GM12892 (cell line): ENCODE measurements at places on chromosomes 11 and 22.
A peak's percentile ranks its signal among the peaks of the same experiment; 100 is the strongest.

DNA sequence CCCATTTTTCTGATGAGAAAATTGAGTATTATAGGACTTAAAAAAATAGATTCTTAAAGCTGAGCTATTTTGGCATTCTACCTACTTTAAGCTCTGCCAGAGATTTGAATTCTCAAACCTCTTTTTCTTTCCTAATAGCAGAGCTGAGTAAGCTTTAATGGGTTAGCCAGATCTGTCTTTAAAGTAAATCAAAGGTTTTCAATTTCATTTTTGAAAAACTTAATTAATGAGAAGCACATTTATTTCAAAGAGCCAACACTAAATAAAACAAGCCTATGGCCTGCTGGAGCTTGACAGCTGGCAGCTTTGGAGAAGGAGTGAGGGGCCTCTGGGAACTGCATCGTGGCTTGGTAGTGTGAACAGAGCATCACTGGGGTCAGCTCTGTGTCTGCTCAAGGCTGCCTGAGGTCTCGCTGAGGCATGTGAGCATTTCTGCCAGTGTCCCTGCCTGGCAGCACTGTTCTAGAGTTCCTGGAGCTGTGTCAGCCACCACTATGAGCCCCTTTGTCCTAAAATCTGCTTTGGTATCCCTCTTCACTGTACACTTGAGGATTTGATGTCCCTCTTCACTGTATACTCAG, 50.4 kb upstream of the PRSS23 start:
- DNase-seq = no peak

DNA sequence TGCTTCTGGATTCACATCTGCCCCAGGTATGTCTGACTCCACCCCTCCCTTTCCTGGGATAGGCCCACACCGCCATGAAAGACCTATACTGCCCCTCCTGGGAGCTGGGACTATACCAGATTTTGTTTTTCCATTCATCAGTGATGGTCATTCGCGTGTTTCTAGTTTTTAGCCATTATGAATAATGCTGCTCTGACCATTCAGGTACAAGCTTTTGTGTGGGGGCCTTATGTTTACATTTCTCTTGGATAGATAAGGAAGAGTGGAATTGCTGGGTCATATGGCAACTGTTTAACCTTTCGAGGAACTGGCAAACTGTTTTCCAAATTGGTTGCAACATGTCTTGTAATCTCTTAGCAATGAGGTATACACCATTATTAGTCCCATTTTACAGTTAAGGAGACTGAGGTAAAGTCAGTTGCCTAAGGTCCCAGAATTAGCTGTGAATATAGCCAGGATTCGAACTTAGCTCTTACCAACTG, 1.2 kb upstream of the TBC1D10A start:
- DNase-seq = no peak

DNA sequence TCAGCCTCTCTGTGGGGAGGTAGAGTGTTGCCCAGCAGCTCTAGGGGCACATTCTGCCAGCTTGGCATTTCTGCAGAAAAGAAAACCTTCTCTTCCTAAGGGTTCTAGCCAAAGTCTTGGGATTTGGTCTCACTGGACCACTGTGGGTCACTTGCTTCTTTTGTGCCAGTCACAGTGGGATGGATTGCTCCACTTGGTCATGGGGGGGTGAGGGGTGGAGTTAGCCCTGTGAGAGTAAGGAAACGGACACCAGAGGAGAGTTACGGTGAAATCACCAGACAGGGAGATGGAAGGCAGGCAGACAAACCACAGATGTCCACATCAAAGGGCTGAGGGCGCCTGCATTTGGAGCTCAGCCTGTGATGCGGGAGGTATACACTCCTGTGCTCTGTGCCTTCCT, 10.8 kb downstream of the SGSM1 start:
- no peak for DNase-seq

- no peak for DNase-seq
These were observed 51.4 kb downstream of the GRIK4 start for GRCh38 chr11:120562806-120563425.

GRCh38 chr11:64231546-64231945, 1.2 kb downstream of the DNAJC4 start:
- DNase-seq = no peak

DNA sequence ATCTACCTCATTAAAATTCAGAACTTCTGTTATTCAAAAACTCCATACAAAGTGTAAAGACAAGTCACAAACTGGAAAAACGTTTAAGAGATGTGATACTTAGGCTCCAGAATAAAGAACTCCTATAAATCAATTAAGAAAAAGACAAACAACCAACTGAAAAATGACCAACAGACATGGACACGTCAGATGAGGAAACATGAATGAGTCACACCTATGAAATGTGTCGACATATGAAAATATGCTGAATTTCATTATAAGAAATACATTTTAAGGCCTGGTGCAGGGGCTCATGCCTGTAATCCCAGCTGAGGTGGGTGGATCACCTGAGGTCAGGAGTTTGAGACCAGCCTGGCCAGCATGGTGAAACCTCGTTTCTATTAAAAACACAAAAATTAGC, 78.7 kb downstream of the ENTHD1 start:
- no peak for DNase-seq

DNA sequence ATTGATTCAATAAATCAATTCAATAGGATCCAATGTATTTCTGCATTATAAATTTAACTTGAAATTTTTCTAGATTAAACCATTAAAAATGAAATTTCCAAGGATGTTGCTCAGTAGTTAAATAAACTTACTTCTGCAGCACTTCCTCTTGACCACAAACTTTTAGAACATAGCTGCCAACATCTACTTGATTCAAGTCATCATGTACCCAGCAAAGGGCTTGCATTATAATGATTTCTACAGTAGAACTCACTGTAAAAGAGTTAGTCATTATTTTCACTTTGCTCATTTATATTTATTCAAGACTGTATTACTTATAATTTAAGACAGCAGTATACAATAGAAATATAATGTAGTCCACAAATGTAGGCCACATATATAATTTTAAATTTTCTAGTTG, 59.2 kb downstream of the PIK3C2A start:
- no peak for DNase-seq

- DNase-seq = no peak
These were observed 164.6 kb upstream of the PDGFD start for GRCh38 chr11:104328512-104328907.

DNA sequence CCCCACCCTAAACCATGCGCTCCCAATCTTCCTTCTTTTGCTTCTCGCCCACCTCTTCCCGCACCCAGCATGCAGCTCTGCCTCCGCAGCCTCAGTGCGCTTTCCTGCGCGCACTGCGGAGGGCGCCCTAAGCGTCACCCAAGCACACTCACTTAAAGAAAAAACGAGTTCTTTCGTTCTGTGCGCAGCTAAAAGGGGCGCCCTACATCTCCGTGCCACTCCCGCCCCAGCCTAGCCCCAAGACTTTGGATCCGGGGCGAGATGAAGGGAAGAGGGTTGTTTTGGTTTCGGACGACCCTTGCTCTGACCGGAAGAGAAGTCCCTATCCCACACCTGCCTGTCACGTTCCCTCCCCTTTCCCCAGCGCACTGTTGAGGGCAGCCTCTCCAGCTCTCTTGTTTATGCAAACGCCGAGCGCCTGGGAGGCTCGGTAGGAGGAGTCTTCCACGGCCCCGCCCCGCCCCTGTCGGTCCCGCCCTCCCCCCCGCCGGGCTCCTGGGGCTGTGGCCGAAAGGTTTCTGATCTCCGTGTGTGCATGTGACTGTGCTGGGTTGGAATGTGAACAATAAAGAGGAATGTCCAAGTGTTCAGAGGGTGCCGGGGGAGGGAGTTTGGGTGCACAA, 5.3 kb downstream of the VSIG2 start:
- DNase-seq = peak; percentile 94

DNA sequence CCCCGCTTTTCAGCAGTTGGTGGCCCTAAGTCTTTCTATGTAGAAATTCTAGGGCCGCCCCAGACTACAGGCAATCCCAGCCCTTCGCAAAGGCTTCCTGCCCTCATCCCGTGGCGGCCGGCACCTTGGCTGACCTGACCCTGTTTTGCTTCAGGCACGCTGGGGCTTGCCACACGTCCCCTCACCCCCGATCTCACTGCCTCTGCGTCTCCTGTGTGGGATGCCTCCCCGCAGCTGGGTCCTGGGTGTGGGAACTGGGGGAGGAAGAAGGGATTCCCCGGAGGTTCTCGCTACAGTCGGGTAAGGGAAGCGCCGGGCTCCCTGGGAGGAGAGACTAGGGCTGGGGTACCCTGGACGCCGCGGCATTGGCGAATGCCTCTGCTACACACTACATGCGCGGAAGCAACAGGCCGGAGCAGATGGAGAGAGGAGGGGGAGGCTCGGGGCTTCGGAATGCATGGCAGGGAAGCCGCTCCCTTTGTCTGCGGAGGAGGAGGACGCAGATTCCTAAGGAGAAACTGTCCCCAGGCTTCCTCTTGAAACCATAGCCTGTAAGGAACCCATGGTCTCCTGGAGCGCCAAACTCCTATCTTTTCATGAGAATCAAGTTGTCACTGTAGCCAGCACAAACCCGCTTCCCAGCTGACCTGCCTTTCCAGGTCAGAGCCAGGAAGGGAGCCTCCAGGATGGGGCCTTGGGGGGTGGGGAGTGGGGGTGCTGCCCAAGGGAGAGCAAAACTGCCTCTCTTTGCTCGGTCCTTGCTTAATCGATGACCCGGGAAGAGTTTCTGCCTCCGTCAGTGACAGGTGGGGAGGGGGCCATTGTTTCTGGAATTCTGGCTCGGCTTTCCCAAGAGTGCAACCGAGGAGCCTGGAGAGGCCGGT, 1.4 kb downstream of the DTX4 start:
- no peak for DNase-seq

- DNase-seq = no peak
These were observed 427.6 kb upstream of the FAT3 start for GRCh38 chr11:91796999-91797398.

DNA sequence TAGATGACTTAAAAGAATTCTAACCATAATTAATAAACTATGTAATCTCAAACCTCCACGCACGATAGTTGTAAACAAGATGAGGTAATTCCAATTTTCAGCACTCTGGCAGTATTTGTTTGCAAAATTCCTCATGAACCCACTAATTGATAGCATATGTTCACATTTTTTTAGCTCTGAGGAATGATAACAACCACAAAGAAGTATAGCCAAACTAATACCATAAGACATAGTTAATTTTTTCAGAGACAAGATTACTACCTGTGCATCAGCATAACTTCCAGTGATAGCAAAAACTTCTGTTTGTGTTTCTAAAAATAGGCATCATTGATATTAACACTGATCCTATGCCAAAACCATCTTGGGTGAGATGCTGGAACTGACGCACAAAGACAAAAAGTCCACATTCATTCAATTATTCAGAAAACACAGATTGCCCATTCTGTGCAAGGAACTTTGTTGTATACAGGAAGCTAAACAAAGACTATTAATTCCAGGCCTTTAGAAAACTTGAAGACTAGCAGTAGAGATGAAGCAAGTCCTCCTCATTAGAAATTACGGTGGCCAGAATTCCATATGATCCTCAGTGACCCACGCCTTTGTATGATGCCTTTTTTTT, 57.7 kb downstream of the PDGFD start:
- DNase-seq = no peak

- DNase-seq = no peak
These were observed 136.2 kb downstream of the CD44 start for GRCh38 chr11:35274909-35275785.

DNA sequence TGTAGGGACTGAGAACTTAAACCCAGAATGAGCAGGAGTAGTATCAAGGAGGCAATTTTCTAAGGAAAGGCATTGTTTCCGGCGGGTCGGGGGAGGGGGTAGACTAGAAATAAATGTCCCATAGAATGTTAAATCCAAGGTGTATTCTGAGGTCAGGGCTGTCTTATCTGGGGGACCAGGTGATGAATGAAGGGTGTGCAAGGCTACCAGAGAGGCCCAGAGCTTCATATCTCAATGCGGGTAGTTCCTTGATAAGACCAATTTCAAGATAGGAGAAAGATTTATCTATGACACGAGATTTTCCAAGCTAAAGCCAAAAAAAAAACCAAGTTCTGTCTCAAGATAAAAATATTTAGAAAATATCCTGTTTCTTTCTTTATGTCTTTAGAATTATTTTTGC, 8.3 kb upstream of the RCE1 start:
- no peak for DNase-seq

GRCh38 chr11:74725701-74726100, 5.5 kb downstream of the CHRDL2 start:
- no peak for DNase-seq

DNA sequence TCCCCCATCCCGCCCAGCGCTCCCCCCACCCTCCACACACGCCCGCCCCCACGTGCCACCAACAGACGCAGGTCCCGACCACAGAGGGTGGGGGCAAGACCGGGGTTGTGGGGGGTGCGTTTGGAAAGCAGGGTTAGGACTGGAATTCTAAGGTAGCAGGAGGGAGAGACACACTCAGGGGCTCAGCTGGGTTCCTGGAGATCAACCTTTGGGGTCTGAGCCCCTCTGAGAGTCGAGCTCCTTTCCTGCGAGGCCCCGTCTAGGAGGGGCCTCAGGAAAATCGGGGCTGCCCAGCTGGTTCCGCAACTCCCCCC, 429 bp downstream of the PGGHG start:
- DNase-seq = no peak

DNA sequence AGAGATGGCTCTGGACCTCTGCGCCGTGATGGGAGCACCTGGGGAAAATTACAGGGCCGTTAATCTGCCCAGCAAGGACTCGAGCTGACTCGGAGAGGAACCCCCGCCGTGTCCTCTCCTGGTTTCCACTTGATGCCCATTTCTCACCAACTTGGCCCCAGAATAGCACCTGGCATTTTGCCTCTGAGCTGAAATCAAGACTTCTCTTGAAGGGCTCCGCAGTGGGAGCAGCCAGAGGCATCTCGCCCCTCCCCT, 19.0 kb upstream of the CABP7 start:
- DNase-seq = no peak

GRCh38 chr11:86460461-86461385, 86.0 kb downstream of the CCDC81 start:
- DNase-seq = no peak

DNA sequence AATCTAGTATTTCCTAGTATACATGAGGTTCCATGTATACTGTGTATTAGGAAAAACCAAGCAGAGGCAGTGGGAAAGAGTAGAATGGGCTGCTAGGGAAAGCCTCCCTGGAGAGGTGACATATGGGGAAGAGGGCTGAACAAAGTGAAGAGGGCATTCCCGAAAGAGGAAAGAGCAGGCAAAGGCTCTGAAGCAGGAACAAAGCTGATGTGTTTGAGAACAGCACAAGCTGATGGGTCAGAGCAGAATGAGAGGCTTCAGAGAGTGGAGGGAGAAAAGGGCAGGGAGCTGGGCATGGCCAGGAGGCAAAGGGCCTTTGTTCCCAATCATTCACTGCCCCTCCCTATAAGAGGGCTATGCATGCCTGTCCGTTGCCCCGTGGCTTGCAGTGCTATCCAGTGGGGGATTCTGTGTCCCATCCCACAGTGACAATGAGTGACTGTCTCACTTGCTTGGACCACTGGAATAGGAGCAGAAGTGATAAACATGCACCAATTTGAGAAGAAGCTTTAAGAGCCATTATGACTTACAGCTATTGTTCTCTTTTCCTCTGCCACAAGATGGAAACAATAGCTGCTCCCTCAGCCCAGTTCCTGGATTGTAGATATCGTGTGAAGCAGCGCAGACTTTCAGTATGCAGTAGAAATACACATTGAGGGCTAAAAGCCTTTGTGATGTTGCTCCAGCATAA, 39.6 kb downstream of the GALNT18 start:
- no peak for DNase-seq

- no peak for DNase-seq
These were observed 14.2 kb upstream of the APOA1 start for GRCh38 chr11:116851626-116852025.
